ENCODE measurements at places on chromosomes 3 and 15.

DNA sequence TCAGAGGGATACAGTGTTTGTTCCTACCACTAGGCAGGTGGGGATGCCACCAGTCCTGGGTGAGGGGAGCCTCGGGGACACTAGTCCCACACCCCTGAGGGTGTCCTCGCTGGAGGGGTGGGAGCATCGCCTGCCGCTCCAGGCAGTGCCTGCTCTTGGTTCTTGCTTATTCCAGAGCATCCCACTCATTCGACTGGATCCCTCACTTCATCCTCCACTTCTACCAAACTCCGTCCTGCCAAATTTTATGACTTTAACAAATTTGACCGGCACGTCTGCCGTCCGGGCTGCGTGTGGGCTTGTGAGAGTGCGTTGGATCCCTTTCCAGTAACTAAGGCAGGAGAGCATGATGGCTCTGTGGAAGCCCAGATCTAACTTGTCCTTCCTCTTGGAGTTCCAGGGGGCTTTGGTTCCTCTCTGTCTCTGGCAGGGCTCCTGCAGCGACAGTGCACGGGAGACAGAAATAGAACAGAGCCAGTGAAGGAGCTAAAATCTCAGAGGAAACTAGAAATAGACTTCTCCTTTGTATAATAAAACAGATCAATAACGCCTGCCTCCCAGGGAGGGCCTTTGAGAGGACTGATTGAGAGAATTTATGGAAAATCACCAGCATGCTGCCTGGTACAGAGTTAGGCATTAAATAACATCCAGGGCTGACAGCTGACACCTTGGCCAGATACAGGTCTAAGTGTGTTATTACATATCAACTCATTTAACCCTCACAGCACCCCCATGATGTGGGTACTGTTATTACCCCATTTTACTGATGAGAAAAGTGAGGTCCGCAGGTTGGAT, 34.5 kb downstream of the MGLL start:
- DNase-seq = no peak

DNA sequence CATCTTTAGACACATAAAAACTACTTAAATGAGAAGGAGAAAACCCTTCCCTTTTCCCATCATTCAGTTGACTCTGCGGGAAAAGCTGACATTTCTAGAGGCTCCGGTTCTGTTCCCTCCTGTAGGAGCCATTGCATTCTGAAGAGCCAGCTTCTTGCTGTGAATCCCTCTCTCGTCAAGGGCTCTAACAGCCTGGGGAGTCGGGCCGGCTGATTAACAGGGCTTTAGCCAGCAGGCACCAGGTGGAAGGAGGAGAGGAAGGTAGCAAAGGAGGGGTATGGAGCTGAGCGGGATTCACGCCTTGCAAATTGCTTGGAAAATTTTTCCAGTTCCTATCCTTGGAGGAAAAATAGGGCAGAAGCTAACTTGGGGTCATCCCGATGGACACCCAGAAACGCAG, 108.3 kb upstream of the UBE2E1 start:
- DNase-seq = no peak

GRCh38 chr3:8451696-8452095, 49.9 kb upstream of the LMCD1 start:
- no peak for DNase-seq

GRCh38 chr15:30044377-30044776, 38.4 kb upstream of the GOLGA8J start:
- no peak for DNase-seq

- DNase-seq = no peak
Measured at GRCh38 chr3:185760550-185760949, 64.3 kb downstream of the IGF2BP2 start.

DNA sequence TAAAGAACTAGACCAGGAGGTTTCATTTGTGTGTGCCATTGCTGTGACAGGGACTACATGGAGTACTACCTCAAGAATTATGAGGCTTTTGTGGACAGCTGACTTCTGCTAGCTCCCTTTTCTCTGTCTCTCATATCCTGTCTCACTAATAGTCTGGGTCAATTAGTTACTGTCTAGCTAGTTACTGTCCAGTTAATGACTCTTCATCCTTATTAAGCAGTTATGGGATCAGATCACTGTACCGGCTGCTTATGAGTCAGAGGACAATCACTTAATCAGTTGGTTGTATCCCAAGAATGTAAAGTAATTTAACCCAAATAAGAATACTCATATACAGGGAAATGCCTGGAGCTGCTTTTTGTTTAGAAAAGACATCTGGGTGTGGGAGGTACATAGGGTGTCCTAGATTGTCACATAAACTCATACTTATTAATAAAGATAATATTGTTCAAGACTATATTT, 158.0 kb downstream of the CDIN1 start:
- no peak for DNase-seq

DNA sequence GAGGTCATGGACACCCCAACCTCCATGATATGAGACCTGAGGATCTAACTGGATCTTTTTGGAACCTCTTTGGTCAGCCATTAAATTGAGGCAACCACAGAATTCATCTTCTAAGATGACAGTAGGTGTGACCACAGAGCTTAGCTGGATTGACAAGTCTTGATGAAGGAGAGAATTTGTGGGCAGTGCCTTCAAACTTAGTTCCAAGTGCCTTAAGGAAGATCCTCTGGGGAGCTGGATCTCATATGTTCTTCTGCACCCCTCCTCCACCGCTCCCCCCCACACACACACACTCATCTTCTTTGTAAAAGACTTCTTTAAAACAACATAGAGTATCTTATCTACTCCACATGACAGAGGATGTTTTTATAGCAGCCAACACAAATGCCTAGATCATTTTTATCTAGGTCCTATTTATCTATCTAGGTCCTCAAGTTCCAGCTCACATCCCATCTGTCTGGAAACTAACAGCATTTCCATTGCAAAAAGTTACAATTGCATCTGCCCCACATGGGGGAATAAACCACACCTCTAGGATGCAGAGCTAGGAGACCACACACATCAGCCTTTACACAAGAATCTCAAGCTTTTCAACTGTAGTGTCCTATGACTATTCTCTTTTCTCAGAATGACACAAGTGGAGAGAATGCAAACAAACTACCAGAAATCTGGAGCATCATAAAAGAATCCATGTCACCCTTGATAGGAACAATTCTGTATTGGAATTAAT, 37.4 kb downstream of the WWTR1 start:
- no peak for DNase-seq

DNA sequence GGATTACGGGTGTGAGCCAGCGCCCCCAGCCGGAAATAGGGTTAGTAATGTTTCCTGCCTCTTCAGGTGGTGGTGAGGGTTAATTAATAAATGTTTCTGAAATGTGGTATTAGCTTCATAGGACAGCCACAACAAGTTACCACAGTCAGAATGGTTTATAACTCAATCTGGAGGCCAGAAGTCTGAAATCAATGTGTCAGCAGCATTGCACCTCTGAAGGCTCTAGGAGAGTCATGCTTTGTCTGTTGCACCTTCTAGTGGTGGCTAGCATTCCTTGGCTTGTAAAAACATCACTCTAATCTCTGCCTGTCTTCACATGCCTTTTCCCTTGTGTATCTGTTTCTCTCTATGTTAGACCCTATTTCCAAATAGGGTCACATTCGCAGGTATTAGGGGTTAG, 7.8 kb upstream of the RPSA start:
- DNase-seq = no peak

DNA sequence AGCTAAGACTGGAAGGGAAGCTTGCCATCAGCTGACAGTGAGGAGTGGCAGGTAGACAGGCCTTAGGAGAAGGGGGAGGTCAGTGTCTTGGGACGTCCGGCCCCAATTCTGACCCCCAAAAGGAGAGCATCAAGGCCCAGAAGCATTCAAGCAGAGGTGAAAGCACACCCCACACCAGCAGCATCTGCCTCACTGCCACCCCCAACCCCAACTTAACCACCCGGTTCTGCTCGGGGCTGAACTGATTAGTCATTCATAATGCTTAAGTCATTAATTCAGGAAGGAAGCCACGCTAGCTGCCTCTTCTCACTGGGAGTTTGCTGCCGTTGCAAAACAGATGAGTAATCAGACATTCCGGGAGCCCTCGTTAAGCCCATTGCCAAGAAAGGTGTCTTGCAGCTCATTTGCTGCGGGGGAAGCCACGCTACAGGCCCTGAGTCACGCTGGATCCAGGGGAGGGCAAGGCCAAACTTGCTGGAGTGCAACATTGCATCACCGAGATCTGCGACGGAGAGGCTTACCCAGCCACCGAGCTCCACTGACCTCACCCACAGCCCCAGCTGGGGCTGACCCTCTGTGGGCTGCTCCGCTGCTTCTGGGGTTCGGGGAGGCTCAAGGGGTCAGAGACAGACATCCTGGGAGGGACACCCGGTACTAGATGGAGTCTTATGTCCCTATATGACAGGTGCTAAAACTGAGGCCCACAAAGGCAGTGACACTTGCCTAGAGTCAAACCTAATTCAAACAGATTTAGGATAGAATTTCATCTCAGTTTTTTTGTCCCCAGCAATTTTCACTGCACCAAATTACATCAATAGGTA, 46.4 kb upstream of the HES1 start:
- DNase-seq = no peak

DNA sequence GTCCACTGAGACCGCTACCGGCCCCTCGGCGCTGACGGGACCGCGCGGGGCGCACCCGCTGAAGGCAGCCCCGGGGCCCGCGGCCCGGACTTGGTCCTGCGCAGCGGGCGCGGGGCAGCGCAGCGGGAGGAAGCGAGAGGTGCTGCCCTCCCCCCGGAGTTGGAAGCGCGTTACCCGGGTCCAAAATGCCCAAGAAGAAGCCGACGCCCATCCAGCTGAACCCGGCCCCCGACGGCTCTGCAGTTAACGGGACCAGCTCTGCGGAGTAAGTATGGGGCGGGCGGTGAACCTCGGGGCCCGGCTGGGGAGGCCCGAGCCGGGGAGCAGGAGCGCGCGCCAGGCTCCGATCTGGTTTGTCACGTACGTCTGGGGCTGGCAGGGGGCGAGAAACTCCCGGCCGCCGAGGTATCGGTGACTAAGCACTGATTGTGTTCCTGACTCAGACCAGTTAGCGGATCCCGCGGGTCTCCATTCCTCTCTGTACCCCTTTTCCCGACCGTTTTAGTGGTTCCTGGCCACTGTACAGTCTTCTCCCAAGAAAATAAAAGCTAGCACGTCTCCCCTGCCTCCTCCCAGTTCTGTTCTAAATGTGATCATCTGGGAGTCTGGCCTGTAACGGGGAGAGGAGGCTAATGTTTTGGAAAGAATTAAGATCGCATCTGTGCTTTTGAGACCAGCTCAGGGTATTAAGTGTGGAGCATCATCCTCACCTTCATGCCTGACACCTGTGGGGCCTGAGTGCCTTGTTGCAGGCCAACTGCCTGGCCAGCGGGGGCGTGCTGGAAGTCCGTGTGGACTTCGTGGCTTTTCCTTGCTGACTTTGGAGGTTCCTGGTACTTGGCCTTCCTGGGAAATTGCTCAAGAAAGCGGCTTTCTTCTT, 691 bp downstream of the MAP2K1 start:
- peak; percentile 77 for DNase-seq

DNA sequence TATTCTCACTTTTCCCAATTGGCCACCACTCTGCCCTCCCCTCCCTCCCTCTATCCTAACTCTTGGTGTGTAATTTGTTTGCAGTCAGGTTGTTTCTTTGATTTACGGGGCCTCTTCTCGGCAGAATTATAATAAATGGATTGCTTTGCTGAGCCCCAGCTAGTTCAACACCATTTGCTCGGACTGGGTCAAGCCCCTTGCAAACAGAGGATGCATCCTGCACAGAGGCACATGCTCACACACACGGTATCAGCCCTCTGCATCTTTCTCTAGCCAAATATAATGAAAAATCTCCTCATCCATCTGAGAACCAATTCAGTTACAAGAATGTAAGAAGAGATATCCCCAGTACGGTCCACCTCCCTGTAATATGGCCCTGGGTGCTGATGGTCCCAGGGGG, 97.7 kb downstream of the EPHB1 start:
- DNase-seq = no peak

- no peak for DNase-seq
Measured at GRCh38 chr15:31274496-31275330, 51.9 kb upstream of the KLF13 start.

GRCh38 chr3:153043729-153044328, 118.2 kb upstream of the RAP2B start:
- DNase-seq = no peak

- no peak for DNase-seq
Measured at GRCh38 chr15:88769161-88769971, 33.9 kb upstream of the ACAN start.

GRCh38 chr3:114597012-114597411, 303.2 kb downstream of the TIGIT start:
- DNase-seq = no peak

DNA sequence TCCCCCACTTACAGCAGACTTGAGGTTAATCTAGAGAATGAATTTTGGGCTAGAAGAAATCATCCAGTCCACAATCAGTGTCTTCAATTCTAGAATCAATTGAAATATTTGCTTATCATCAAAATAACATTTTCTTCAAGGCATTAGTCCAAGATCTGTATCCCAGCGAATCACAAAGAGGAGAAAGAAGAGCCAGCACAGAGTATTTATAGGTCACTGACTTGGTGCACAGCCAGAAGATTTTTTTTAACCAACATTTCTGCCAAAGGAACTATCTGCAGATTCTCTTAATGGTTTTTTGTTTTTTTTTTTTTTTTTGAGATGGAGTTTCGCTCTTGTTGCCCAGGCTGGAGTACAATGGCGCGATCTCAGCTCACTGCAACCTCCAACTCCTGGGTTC, 178.2 kb downstream of the TNIK start:
- DNase-seq = no peak

GRCh38 chr3:38308456-38308855, 26.4 kb downstream of the SLC22A14 start:
- no peak for DNase-seq

DNA sequence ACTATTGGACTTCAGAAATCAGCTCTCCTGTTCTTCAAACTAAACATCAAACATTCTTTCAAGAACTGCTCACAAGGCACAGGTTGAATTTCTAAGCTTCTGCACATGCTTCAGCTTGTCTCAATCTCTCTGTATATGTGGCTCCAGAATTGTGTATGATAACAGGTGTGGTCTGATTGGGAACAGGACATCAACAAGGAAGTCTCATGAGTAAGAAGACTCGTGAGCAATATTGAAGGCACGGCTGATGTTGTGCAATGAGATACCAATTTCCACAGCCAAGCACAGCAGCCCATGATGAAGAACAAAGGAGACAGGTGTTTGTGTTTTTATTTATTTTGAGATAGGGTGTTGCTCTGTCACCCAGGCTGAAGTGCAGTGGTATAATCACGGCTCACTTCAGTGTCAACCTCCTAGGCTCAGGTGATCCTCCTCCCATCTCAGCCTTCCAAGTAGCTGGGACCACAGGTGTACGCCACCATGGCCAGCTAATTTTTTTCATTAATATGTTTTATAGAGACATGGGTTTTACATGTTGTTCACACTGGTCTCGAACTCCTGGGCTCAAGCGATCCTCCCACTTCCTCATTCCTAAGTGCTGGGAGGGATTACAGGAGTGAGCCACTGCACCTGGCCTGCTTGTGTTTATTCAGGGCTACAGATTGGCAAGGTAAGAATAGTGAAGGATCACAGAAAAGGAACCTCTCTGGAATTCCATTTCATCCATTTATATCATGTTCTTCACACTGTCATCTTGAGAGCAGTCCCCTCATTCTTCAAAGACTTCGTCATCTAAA, 32.2 kb upstream of the ABHD17C start:
- DNase-seq = no peak

GRCh38 chr15:95639208-95639607, 691.3 kb upstream of the NR2F2 start:
- no peak for DNase-seq

GRCh38 chr3:43285644-43286043, 696 bp upstream of the SNRK start:
- no peak for DNase-seq

- DNase-seq = no peak
Measured at GRCh38 chr15:25804451-25804850, 58.7 kb downstream of the ATP10A start.
